ENCODE measurements at places on chromosomes 16 and 17.

DNA sequence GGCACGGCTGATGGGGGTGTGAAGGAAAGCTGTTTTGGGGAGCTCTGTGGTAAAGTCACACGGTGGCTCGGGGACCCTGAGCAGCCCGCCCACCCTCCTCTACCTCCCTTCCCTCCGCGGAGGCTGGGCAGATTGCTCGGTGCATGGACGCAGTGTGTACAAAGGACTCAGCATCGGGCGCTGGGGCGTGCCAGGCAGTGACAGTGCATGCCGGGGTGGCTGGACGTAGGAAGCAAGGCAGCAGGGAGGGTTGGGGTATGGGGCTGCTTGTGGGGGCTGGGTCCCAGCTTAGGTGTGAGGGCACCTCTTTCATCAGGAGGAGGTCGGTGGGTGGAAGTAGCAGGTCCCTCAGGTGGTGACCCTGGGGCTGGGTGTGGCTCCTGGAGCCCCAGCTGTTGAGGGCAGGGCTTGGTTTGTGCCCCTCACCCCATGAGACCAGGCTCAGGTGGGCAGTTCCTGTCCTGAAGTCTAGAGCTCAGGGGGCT, 159.9 kb upstream of the GSE1 start:
- DNase-seq = no peak

- DNase-seq = no peak
Measured at GRCh38 chr16:29898135-29898803, 1.1 kb downstream of the SEZ6L2 start.

DNA sequence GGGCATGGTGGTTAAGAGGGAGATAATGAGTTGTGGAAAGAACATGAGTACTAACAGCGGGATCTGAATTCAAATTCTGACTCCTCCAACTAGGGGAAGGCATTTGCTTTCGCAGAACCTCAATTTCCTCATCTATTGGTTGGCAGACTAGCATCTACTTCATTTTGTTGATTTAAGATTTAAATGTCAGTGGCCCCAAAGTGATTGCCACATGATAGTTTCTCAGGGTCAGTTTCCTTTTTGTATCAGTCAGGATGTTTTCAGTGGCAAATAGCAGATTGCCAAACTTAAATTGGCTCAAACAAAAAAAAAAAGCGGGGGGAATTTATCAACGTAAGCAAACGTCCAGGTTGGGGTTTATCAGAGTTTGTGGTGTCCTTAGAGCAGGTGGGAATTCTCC, 25.1 kb upstream of the NOS2 start:
- no peak for DNase-seq

GRCh38 chr16:49461517-49461951, 87.9 kb downstream of the C16orf78 start:
- no peak for DNase-seq

DNA sequence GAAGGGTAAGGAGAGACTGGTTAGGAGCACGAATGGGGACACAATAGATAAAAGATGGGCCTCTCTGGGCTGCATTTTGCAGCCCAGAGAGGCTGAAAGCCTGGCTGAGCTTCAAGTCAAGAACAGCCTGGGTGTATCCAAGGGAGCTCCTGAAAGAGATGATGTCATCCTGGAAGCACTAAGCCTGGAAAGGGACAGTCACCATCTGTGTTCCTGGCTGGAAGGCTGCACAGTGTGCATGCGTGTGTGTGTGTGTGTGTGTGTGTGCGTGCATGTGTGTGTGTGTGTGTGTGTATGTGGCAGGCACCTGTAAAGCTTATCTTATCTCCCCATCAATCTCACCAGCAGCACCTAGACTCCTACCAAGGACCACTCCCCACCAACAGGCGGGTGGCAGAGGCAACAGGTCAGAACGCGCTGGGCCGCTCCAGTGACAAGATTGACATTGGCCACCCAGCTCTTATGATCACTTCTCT, 44.1 kb downstream of the COG7 start:
- no peak for DNase-seq

GRCh38 chr16:80347900-80348299, 192.9 kb upstream of the DYNLRB2 start:
- DNase-seq = no peak

GRCh38 chr16:52035436-52035835, 511.5 kb downstream of the TOX3 start:
- DNase-seq = no peak

GRCh38 chr17:66508896-66509844, 206.8 kb downstream of the PRKCA start:
- DNase-seq = no peak

DNA sequence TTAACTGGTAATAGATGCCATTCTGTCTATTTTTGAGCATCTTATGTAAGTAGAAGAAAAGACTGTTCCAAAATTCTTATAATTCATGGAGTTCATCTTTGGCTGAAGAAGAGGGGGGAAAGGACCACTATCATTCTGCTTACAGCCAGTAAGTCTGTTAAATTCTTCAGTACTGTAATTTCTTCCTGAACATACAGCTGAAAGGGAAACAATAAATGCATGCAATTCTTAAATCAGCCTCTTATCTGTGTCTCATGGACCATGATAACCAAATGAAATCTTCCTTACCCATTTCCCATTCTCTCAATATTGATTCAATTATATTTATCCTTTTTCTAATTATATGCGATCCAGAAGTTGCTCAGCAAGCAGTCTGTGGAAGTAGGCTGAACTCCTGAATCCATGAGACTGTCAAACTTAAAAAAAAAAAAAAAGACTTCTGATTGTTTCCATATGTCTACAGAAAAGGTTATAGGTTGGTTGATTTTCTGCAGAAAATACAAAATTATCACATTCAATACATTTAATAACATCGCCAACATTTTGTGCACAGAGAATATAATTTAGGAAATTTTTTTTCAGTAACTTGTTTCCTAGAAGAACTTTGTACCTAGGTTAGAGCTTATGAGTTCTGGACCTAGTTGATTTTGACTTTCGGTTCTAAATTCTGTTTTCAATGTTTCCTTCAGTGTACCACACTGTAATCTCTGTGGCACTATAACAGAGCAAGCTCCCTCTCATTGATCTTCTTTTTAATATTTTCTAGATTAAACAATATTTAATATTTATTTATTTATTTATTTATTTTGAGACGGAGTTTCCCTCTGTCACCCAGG, 1.2 kb upstream of the ABCA9 start:
- no peak for DNase-seq

DNA sequence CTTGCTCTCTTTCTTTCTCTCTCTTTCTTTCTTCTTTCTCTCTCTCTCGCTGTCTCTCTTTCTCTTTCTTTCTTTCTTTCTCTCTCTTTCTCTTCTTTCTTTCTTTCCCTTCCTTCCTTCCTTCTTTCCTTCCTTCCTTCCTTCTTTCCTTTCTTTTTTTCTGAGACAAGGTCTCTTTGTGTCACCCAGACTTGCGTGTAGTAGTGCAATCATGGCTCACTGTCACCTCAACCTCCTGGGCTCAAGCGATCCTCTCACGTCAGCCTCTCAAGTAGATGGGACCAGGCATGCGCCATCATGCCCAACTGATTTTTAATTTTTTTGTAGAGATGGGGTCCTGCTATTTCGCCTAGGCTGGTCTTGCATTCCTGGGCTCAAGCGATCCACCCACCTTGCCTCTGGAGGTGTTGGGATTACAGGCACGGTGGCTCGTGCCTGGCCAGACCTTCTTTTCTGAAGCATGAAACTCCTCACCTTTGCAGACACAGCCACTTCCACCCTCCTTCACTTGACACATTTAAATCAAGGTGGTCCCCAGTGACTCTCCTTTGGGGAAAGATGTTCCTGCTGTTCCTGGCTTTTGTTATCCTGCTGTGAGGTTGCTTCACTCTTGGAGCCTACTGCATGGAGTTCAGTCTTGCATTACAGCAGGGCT, 26.8 kb upstream of the NKD1 start:
- no peak for DNase-seq

GRCh38 chr16:57808589-57809228, 6.4 kb upstream of the KIFC3 start:
- no peak for DNase-seq

DNA sequence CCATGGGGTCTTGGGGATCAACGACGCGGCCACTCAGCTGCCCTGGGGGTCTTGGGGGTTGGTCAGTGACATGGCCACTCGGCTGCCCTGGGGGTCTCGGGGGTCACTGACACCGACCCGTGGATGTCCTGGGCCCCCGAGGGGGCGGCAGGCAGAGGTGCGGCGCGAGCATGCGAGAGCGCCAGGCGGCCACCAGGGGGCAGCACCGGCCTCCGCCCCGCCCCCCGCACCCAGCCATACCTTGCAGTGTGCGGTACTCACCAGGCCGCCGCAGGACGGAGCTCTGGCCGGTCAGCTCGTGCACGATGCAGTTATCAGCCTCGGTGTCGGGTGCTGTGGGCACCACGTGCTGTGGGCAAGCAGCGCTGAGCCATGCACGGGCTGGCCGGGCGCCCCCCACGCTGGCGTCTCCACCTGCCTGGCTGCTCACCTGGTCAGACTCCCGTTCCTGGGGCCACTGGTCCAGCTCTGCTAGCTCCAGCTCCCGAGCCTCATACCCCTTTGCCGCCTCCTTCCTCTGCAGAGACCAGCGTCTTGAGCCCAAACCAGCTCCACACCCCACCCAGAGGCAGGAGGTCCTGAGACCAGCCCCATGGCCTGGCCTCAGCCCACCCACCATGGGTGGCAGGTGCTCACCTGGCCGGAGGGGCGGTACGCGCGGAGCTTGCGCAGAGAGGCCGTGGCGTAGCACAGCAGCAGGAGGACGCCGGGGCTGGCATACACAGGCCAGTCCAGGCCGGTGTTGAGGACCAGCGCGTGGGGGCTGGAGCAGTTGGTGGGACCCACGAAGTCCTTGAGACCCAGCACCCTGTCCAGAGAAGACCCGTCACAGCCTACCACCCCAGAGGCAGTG, 31.2 kb downstream of the CTU2 start:
- peak; percentile 74 for DNase-seq

DNA sequence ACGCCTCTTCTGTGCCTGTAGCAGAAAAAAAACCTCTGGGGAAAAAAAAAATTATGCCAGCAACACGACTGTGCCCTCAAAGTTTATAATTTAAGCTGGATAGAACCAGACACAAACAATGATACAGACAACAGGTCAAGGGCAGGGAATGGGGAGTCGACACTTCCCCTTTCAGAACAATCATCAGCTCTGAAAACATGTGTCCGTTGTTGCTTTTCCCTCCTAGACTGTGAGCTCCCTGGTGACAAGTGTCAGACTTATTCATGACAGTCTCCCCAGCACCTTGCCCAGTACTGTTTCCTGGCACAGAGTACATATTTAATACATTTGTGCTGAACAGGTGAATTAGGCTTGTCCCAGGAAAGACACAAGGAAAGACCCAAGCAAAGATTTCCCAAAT, 178.3 kb downstream of the SOX9 start:
- no peak for DNase-seq

GRCh38 chr17:35733366-35733765, 1.9 kb downstream of the RASL10B start:
- DNase-seq = no peak

DNA sequence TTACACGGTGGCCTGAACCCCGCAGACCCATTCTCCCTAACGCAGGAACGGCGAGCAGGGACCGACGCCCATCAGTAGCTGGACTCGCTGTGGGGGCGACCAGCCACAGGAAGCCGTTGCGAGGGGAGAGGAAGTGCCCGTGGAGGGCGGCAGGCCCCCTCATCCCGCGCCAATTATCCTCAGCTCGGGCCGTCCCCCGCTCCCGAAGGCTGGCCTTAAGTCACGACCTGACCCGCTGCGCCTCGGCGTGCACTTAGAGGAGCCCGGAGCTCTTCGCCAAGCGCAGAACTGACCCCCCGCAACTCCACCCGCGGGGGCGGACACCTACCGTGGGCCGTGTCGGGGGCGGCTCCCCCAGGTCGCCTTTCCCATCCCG, 401 bp downstream of the ARL16 start:
- no peak for DNase-seq

GRCh38 chr17:10360578-10360977, 12.2 kb downstream of the MYH13 start:
- no peak for DNase-seq

DNA sequence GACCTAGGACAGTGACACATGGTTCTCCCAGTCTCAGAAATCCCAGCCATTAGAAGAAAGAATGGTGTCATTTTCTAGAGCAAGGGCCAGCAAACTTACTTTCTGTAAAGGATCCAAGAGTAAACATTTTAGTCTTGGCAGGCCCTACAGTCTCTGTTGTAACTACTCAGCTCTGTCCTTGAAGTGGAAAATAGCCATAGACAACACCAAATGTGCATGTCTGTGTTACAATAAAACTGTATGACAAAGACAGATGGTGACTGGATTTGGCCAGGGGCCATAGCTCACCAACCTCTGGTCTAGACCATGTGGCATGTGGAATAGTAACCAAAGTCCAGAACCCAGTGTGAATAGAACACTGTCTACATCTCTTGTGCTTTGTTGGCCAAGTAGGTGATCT, 286.5 kb downstream of the HS3ST4 start:
- no peak for DNase-seq

- no peak for DNase-seq
Measured at GRCh38 chr16:4832698-4833343, 14.3 kb downstream of the GLYR1 start.

GRCh38 chr16:89116341-89117226, 22.9 kb downstream of the ACSF3 start:
- DNase-seq = no peak

GRCh38 chr17:74239172-74239571, 25.8 kb downstream of the TTYH2 start:
- DNase-seq = no peak

- DNase-seq = no peak
Measured at GRCh38 chr17:49524473-49525359, 29.6 kb downstream of the NGFR start.

GRCh38 chr17:4548061-4548461, 7.1 kb downstream of the MYBBP1A start:
- no peak for DNase-seq

DNA sequence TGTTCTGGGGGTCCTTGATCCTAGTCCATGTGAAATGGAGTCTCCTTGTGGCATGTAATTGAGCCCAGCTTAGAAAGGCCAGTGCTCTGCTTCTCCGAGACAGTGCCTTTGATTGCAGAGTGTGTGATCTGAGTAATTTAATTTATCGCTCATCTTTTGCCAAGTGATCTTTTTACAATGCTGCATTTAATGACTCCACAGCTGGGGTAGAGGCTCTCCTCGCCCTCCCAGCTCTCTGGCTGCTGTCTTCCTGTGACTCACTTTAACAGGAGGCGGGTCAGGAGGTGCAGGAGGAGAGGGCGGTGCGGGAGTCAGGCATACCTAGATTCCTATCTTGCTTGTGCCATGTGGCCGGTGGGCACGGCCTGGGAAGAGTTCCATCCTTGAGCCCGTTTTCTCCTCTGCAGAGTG, 113.4 kb upstream of the FOXF1 start:
- DNase-seq = no peak

DNA sequence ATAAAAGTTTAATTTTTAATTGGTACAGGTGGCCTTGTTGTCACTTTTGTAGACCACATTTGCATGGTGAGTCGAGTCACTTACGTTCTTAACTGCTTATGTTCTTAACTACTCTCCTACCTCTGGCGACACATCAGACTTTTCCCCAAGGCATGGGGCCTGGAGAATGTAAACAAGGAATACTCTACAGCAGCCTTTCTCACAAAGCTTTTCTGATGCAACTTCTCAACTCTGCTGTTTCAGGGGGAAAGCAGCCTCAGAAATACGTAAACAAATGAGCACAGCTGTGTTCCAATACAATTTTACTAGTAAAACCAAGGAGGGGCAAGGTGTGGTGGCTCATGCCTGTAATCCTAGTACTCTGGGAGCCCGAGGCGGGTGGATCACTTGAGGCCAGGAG, 6.9 kb downstream of the KARS1 start:
- DNase-seq = no peak

Data from effector memory CD4-positive, alpha-beta T cell (primary cell).